ENCODE measurements at places on chromosomes 16 and 17.

- peak overlapping the region; percentile 21 for H3K4me3 ChIP-seq
- no peaks in the 10 kb centered on the region for H3K27me3 ChIP-seq
- DNase-seq: peak; percentile 91
- peaks cover 22% of the 10 kb centered on the region for H3K36me3 ChIP-seq
Observed at GRCh38 chr17:62565817-62566216, 61.7 kb upstream of the MRC2 start.

GRCh38 chr16:67964477-67965131 lies 3.8 kb downstream of the SLC12A4 start:
- H3K27ac ChIP-seq: no peak overlapping the region
- no peaks in the 10 kb centered on the region for H3K27me3 ChIP-seq
- DNase-seq: no peak
- no peak overlapping the region for H3K4me3 ChIP-seq

DNA sequence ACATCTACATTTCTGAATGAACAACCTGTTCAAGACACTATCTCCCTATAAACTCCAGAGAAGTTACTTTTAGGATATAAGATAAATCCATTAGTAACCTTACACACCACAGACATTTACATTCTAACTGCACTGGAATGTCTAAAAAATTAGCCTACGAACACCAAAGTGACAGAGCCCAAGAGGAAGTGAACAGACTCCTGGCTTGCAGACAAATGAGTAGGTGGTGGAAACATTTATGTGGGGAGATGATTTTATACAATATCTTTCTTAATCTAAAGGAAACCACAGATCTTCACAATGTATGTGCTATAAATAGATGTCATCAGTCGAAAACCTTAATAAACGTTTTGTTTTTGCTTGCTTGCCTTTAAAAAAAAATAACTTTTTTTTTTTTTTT lies 18.8 kb downstream of the ZNF652 start:
- no peaks in the 10 kb centered on the region for H3K36me3 ChIP-seq
- H3K4me1 ChIP-seq: peaks cover 35% of the 10 kb centered on the region
- peak overlapping the region; percentile 52 for H3K27ac ChIP-seq
- peak; percentile 73 for DNase-seq
- no peaks in the 10 kb centered on the region for H3K27me3 ChIP-seq

- DNase-seq: no peak
- no peak overlapping the region for H3K4me3 ChIP-seq
- H3K4me1 ChIP-seq: no peaks in the 10 kb centered on the region
- H3K27ac ChIP-seq: no peak overlapping the region
- H3K27me3 ChIP-seq: no peaks in the 10 kb centered on the region
Observed at GRCh38 chr17:53807286-53807685, 15.4 kb upstream of the KIF2B start.

GRCh38 chr17:72342627-72343527 lies 222.1 kb downstream of the SOX9 start:
- H3K4me1 ChIP-seq: peaks cover 39% of the 10 kb centered on the region
- no peaks in the 10 kb centered on the region for H3K27me3 ChIP-seq
- peak; percentile 65 for DNase-seq
- H3K27ac ChIP-seq: no peak overlapping the region
- H3K4me3 ChIP-seq: peak overlapping the region; percentile 55
- H3K36me3 ChIP-seq: no peaks in the 10 kb centered on the region

GRCh38 chr16:74438492-74438979 lies 17.3 kb upstream of the CLEC18B start:
- H3K27me3 ChIP-seq: no peaks in the 10 kb centered on the region
- H3K4me1 ChIP-seq: no peaks in the 10 kb centered on the region
- H3K36me3 ChIP-seq: 0 out of 2 replicates have a peak, but pooled peaks cover 7% of the 10 kb centered on the region
- no peak overlapping the region for H3K4me3 ChIP-seq
- H3K27ac ChIP-seq: no peak overlapping the region

GRCh38 chr17:40474419-40475002 lies 26.9 kb downstream of the TNS4 start:
- H3K27ac ChIP-seq: no peak overlapping the region
- peaks cover 9% of the 10 kb centered on the region for H3K4me1 ChIP-seq
- no peak overlapping the region for H3K4me3 ChIP-seq
- no peak for DNase-seq

DNA sequence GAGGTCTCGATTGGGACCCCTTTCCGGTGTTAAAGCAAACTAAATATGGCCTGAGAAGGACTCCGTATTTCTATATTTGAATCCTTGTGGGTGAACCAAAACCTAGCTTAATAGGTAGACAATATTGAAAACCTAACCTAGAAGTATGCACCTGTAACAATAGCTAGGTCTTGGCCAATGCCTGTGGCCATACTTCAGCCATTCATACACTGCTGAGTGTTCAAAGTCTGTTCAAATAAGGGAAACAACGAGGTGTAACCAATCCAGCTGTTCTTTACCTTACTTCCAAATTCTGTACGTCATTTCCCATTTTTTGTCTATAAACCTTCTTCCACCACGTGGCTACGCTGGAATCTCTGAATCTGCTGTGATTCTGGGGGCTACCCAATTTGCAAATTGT lies 34.1 kb upstream of the HELZ start:
- no peaks in the 10 kb centered on the region for H3K27me3 ChIP-seq
- DNase-seq: no peak
- 0 out of 2 replicates have a peak, but pooled peaks cover 3% of the 10 kb centered on the region for H3K4me1 ChIP-seq
- no peak overlapping the region for H3K4me3 ChIP-seq
- no peaks in the 10 kb centered on the region for H3K36me3 ChIP-seq
- H3K27ac ChIP-seq: no peak overlapping the region

DNA sequence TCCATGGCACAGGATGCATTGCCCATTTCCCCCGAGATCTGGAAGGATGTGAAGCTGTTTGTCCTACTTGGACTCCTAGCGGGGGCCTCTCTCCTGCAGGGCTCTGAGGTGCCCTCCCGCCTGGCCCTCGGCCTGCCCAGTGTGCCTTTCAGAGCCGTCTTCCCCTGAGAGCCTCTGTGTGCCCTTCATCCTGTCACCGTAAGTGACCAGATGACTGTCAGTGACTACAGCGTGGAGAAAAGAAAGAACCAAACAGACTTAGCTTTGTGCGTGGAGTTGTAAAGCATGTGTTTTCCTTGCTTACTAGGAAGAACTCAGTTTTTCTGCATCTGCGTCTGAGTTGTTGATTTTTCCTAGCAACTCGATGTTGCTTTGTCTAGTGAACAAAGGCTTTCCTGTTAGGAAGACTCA lies 56.1 kb downstream of the BANP start:
- peaks cover 13% of the 10 kb centered on the region for H3K36me3 ChIP-seq
- no peak overlapping the region for H3K27ac ChIP-seq
- DNase-seq: no peak
- no peaks in the 10 kb centered on the region for H3K27me3 ChIP-seq

Measured in GM23248 (cell line).